ENCODE measurements at places on chromosomes 6 and 20.

GRCh38 chr6:138349891-138350290 is 27.8 kb upstream of the SMIM28 start:
- DNase-seq: no peak

DNA sequence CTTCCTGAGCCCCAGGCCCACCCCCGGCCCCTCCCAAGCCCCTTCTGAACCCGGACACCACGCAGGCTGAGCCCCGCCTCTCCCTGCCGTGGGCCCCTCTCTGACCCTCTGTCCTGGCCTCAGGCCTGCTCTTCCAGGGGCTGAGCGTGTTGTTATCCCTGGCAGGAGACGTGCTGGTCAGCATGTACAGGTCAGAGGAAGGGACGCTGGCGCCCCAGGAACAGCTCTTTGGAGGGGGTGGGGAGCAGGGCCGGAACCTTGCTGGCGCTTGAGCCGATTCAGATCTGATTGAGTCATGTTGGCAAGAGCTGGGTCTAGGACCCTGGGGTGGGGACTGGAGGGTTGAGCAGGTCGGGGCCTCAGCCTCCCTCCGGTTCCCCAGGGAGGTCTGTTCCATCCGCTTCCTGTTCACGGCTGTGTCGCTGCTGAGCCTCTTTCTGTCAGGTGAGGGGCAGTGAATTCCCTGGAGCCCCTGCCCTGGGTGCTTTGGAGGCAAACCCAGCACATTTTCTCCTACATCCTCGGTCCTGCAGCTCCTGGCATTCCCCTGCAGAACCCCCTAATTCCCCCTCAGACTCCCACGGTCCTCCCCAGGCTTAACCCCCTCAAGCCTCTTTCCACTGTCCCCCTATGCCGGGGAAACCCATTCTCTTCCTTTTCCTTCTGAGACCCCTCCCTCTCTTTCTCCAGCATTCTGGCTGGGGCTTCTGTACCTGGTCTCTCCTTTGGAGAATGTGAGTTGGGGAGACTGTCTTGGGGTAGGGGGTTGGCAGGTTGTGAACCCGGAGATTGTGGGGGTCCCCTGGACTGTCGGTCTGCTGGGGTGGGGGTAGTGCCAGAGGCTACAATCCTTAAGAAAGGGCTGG is 2.0 kb downstream of the SPAG4 start:
- no peak for DNase-seq

- no peak for DNase-seq
Measured at GRCh38 chr6:38269461-38270172, 370.1 kb downstream of the BTBD9 start.

DNA sequence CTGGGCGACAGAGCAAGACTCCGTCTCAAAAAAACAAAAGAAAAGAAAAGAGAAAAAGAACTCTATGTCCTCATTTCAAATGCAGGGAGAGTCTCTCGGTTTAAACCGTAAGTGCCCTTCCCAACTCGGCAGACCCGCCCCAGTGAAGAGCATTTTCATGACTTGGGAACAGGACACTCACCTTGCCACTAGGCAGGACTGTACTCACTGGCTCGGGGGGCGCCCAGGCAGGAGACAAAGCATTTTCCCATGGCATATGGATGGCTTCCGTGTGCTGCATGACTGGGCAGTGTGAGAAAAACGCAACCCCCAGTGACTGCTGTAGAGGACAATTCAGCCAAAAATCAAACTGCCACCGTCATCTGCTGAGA is 23.7 kb upstream of the MRGBP start:
- DNase-seq: no peak

- no peak for DNase-seq
Measured at GRCh38 chr6:17297271-17298080, 16.3 kb downstream of the RBM24 start.

DNA sequence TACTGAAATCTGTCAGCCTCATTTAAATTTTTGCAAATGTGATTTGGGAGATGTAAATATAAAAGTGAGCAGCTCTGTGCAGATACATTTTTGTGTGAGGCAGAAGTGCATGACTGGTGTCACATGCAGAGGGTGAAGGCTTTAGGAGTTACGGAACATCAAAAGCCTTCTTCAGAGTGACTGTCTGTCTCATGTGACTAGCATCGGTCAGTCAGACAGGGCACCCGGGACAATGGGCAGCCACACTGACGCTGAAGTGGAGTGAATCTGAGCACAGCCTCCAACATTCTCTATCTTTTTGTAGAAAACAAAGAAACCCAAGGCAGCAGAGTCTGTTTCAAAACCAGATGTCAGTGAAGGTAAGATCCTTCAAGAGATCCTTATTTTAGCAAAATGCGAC is 7.9 kb upstream of the FAM209A start:
- no peak for DNase-seq

GRCh38 chr6:129730477-129731165 is 20.6 kb upstream of the ARHGAP18 start:
- no peak for DNase-seq

DNA sequence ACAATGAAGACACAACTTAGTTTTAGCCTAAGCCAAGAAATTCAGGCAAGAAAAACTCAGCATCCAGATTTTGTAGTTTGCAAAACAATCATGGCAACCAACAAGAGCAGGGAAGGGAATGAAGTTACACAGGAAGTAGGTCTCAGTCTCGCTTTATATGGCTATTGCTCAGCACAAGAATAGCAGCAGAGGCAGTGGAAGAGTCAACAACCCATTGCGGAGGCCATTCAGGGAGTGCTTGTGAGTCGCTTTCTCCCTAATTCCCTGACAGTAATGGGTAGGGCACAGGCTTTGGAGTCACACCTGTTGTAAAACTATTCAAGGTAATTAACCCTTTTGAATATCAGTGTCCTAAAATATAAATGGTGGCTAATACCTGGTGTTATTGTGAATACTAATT is 238.5 kb downstream of the HDGFL1 start:
- no peak for DNase-seq

- DNase-seq: no peak
Measured at GRCh38 chr20:45341579-45341938, 6.7 kb downstream of the SDC4 start.

GRCh38 chr20:24691901-24692351 is 222.5 kb downstream of the SYNDIG1 start:
- DNase-seq: no peak

DNA sequence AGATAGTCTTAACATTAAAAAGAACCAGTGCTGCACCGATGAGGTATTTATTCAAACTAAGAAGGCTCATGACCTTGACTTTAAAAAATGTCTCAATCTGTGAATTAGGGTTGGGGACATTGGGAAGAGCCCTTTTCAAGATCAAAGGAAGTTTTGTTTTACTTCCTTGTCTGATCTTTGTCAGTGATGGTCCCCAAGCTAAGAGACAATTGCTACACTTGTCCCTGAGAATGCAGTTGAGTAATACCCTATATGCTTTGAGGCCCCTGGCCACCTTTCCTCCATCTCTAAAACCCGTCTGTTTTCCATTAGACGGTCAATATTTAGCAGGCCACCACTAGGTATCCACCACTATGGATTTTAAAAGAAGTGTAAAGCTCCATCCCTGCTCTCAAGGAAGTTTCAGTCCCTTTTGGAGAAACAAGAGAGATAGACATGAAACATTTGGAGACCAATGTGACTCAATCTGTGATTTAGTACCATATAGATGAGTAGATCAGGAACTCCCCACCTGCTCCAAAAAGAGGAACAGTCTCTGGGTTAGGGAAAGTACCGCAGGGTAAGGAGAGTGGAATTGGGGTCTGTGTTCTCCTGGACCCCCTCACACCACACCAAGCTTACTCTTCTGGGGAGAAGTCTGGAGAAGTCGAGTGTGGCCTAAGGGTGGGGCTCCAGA is 99.1 kb upstream of the ISM1 start:
- DNase-seq: no peak

DNA sequence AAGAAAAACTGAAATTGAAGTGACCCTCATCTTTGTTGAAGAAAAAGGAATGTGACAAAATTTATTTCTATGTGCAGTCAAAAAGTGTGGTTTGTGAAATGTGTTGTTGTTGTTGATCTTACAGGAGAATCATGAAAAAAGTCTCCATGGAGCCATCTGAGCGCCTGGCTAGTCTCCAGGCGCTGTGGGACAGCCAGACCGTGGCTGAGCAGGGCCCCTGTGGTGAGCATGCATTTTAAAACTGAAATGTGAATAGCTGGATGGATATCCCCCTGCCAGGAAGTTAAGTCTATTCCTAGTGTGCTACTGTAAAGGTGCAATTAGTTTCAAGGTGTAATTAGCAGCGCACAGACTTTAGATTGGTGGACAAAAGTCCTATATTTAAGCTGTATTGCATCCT is 170.6 kb downstream of the CARMIL1 start:
- DNase-seq: no peak

- DNase-seq: no peak
Measured at GRCh38 chr6:19394687-19395086, 442.5 kb upstream of the ID4 start.

- no peak for DNase-seq
Measured at GRCh38 chr6:91087908-91088307, 501.0 kb upstream of the MAP3K7 start.

GRCh38 chr20:63344616-63345327 is 16.4 kb downstream of the CHRNA4 start:
- no peak for DNase-seq

- DNase-seq: no peak
Measured at GRCh38 chr20:36543184-36544133, 2.1 kb downstream of the MYL9 start.

DNA sequence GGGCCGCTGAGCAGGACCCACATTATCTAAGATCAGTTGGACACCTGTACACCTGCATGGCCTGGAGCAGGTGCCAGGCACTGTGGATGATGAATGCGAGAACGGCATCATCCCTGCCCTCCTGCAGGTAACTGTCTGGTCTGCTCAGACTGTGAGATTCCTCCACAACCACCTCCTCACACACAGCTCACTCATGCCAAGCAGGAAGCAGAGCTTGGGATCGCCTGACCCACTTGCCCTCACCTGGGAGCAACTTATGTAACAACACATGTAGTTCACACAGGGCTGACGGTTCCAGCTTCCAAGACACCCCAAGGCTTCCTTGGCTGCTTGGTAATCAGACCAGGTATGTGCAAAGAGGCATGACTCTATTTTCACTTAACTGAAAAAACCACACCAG is 359.2 kb downstream of the PREX1 start:
- DNase-seq: no peak

DNA sequence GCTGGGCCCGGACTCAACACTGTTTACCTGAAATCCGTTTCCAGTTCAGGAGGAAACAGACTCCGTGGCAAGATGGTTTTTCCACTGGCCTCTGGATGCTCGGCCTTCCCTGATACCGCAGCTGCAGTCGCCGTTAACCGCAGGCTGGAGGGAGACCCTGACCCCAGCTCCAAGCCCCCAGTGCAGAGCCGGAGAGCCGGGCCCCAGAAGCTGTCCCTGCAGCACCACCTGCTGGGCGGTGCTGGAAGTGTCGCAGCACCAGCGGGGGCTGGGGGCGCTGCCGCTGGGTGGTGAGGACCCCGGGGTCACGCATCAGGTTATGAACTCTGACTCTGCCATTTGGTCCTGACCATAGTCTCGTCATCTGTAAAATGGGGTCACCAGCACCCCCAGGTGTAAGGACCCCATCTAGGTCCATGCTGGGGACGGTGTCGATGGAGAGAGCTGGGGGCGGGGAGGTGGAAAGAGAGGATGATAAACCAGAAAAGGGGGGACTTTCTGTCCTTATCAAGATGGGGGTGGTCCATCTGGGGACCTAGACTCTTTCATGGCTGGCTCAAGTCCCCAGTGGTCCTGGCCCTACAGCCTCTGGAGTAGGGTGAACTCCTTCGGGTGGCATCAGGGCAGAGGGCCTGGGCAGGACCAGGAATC is 20.8 kb upstream of the CHRNA4 start:
- DNase-seq: no peak

- DNase-seq: no peak
Measured at GRCh38 chr6:159766906-159767305, 5.1 kb downstream of the ACAT2 start.

- no peak for DNase-seq
Measured at GRCh38 chr6:8334113-8334512, 101.2 kb downstream of the SLC35B3 start.

DNA sequence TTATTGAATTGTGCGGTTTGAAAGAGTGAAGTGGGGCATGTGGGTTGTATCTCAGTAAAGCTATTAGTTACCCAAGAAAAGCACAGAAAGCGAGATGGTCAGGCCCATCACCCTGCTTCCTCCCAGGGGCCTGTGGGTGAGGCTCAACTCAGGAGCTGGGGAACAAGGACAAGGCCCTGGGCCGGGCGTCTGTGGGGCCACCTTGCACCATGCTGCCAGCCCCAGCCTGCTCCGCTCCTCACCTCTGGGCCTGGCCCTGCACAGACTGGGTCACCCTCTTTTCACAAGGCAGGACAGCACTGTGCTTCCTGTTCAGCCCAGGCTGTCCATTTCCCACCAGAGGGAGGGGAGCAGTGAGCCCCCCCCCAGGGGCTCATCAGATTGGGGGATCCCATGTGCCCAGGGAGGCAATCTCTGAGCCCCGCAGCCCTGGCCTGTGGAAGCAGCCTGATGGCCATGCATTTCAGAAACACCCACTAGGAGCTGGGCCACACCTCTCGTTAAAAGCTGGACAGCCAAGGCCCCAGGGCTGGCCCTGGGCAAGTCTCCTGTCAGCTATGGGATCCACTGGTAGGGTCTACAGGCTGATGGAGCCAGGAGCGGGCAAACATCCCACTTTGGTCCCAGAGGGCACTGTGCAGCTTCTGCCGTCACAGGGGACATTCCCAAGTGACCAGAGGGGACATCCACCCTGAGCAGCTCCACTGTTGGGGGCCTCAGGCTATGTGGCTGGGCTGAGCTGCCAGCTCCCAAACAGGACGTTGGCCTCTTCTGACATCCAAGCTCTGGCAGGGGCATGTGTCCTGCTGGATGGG is 55.9 kb downstream of the YTHDF1 start:
- no peak for DNase-seq

- no peak for DNase-seq
Measured at GRCh38 chr20:17634661-17635331, 47.2 kb downstream of the RRBP1 start.
